ENCODE measurements at places on chromosomes 12 and 14.

DNA sequence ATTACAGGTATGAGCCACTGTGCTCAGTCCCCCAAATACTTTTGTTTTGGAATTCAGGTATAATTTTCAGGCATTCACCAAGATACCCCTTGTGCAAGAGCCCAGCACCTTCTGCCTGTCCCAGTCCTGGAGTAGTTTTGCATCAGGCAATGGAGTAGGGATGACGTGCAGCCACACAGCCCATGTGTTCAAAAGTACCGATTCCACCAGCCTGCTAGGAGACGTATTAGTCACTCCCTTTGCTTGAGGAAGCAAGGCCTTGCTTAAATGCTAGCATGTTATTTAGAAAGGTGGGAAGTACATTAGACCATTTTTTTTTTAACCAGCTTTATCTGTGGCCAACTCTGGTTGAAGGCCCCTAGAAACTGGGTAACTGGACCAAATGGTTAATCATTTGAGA, 15.0 kb upstream of the GALNT16 start:
- no peak for DNase-seq

DNA sequence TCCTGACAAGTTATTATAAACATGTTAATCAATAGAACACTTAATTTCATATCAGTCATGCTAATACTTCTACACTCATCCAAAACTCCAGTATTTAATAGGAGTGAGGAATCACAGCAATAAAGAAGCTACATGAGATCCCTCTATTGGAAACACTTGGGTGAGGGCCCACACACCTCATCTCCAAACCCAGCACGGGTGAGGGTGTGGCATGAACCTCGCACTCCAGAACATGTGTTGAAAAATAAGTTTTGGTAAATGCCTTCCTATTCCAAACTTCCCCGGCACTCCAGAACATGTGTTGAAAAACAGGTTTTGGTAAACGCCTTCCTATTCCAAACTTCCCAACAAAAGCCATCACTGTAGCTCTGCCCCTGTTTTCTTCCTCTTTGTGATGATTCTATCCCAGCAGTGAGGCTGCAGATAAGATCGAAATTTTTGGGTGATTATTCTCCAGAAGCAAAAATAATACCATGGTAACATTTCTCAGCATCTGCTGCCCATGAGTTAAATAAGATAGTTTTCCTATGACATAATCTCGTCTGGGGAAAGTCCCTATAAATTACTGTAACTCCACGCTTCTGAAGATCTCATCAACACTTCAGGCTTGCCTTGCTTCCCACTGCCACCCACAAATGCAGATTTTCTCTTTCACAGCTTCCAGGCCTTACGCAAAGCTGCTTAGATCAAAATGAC, 24.4 kb upstream of the PTPRB start:
- no peak for DNase-seq

DNA sequence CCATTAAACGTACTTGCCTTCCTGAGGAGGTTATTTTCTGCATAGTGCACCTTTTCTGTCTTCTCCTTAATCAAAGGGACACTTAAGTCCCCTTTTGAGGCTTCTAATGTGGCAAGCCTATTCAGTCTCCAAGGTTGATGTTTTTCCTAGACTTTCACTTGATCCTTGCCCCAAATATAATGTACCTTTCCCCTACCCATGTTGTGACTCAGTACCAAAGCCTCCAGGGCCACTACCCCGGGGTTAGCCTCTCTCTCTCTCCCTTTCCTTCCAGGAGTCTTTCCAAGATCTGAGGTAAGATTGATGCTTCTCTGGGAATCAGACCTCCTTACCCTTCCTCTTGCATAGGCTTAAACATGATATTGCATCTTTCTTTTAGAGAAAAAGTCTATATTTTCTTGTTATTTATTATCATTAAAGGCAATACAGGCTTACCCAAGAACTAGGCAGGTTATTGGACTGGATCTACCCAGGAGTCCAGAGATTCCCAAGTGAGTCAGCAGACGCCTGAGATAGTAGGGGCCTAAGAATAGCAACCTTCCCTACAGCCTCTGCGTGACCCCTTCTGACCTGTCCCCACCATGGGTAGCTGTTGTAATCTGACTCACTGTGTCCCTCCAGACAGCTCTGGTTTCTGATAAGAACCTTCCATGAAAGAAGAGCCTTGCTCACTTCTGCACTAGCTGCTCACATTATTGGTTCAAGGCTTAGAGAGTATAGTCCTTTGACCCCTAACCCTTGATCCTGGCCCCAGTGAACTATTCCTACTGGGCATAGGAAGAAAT, 172.9 kb downstream of the ZFP36L1 start:
- DNase-seq, result no peak

- DNase-seq, result no peak
Measured at GRCh38 chr12:16474801-16475200, 127.4 kb downstream of the MGST1 start.

DNA sequence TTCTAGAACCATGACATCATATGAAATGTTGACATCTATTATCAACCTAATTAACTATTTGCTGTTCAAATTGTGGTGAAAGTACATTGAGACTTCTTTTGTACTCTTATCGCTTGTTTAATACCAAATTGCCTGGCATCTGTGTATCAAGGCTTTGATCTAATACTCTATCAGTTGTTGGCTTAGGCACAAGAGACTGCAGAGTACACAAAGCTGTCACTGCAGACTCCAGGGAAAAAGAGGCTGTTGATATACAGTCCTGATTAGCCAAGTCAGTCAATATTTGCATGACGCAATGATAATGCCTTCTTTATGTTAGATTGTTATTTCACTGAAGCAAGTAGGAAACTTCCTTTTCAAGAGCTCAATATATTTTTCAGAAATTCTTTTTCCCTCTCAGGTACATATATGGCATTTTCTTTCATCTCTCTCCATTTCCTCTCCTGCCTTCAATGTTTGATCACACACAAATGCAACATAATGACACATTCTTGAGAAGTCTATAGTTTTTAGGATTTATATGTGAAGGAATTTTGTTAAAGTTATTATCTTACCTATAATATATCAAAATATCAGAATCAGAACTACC, 32.3 kb upstream of the PTCSC3 start:
- no peak for DNase-seq

- no peak for DNase-seq
Measured at GRCh38 chr14:97298331-97298730, 501.1 kb downstream of the VRK1 start.

GRCh38 chr14:104530646-104531045, 48.9 kb upstream of the C14orf180 start:
- no peak for DNase-seq

DNA sequence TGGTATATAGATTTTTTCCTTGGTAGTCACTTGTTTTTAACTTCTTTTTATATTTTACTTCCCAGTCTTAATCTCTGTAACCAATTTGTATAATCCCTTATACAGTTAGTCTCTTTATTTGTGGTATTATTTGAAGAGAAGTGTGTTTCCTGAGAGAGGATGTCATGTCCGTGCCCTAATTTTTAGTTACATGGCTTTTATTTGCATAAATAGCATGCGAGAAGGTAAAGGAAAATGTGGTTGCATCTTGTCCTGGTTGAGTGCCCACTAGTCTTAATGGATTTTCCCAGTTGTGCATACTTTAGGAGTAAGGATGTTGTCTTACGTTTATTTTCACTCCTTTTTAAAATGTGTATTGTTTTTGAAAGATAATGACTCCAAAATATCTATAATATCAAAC, 27.5 kb downstream of the RAP1B start:
- DNase-seq, result no peak
